ENCODE measurements at places on chromosomes 3 and 15.

DNA sequence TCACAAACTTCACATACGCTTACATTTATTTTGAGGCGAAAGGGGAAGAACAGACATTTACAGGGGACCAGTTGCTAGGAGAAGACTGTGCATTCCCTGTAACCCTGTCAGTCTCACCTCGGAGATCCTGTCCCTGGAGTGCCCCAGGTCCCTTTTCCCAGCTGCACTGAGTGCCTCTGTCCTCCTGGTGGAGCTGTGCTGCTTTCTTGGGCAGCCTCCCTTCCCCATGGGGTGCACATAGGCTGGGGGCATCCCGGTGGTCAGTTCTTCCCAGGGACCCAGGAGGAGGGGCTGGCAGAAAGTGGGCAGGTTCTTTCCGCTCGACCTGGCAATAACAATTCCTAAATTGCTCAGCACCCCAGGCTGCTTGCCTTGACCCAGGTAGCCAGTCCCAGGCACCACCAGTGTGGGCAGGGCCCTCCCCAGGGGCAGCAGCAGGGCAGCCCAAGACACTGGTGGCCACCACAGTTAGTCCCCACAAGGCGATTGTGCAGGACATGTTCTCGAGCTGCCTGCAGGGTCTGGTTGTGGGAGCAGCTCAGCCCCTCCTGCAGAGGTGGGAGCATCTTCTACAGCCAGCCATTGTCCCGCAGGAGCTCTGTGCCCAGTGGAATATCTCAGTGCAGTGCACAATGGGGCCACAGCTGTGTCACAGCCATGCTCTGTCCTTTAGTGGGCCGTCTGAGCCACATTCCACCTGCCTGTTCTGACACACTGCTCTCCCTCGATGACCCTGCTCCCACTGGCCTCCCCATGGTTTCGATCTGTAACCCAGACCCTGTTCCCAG, 36.3 kb downstream of the APBA2 start:
- DNase-seq = no peak

DNA sequence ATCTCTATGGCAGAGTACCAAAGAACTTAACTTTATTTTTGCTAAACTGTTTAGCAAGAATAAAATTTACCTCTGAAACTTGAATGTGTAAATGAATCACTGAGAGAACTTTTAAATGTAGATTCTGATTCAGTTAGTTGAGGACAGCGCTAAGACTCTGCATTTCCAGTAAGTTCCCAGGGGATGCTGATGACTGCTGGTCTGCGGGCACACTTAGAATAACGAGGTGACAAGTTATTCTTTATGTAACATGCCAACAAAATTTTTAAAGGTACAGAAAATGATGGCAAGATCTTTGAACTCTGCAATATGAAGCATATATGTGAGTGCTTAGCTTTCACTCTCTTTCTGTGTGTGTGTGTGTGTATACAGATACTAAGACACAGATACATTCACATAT, 56.4 kb downstream of the TGFBR2 start:
- DNase-seq = no peak

DNA sequence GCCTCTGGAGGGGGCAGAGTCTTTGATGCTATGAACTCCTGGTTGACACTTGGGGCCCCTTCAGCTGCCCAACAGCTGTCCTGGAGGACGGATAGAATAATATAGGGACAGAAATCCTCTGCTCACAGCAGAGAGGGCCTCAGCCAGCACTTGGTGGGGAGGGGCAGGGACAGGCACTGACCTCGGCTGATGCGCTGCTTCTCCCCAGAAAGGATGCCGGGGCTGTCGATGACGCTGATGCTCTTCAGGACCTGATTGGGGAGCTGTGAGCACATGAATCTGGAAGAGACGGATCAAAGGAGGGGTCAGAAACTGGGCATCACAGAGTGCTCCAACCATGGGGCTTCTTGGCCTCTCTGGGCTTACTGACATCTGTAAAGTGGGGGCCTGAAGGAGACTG, 29.5 kb downstream of the EHD4 start:
- no peak for DNase-seq

- no peak for DNase-seq
Measured at GRCh38 chr15:70491641-70492040, 271.7 kb downstream of the UACA start.

- peak; percentile 5 for DNase-seq
Measured at GRCh38 chr15:51681303-51681963, at the start of gene SCG3. TSS of gene SCG3 (plus strand) at chr15:51681503. CDS start at chr15:51681756, 253 bp downstream.

DNA sequence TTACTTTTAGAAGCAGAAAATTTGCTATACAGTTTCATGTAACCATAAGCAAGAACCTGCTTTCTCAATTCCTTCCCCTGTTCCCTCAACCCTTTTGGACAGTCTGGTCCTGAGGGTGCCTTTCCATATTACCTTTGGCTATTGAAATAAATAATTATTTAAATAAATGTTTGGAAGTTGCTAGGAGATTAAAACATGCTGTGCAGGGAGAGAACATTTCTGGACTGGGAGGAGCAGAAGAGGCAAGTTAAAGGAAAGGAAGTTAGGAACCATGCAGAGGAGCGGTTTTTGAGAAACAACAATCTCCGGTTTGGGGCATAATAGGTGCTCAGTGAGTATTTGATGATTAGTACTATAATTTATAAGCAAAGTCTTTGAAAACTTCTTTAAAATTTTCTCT, 41.8 kb downstream of the ZNF609 start:
- no peak for DNase-seq

- no peak for DNase-seq
Measured at GRCh38 chr3:195709676-195710085, 11.1 kb upstream of the MUC20 start.

GRCh38 chr3:99645277-99646106, 7.1 kb downstream of the COL8A1 start:
- no peak for DNase-seq

GRCh38 chr3:58591517-58592510, 14.6 kb upstream of the FAM107A start:
- DNase-seq = no peak

GRCh38 chr3:188303286-188303799, 149.4 kb downstream of the LPP start:
- DNase-seq = no peak

DNA sequence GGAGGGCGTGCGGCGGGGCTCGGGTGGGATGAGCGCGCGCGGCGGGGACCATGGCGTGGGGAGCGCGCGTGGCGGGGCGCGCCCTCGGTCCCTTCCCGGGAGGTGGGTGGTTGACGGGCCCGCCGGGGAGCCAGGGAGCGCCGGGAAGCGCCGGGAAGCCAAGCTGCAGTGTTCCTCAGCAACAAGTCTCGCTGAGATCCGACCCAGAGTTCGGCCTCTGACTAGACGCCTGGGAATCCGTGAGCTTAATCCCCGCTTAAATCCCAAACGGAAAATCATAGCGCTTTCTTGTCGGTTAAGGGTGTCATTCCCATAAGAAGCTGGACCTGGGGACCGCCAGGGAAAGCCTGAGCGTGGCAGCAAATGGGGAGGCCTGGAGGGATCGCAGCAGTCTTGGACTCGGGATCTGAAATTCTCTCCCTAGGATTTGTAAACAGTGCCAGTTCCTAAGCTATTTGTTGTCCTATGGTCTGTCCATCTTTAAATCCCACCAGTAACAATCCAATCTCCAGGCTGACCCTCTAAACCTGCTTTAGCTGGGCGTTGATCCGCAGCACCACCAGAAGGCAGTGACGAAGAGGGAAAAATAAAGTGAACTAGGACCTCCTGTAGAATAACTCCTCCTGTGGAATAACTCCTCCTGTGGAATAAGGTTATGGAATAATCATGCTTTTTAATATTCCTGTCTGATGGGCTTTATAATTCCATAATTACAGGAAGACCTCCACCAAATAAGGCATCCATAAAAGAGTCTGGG, 570 bp upstream of the NEDD4 start:
- DNase-seq = no peak

DNA sequence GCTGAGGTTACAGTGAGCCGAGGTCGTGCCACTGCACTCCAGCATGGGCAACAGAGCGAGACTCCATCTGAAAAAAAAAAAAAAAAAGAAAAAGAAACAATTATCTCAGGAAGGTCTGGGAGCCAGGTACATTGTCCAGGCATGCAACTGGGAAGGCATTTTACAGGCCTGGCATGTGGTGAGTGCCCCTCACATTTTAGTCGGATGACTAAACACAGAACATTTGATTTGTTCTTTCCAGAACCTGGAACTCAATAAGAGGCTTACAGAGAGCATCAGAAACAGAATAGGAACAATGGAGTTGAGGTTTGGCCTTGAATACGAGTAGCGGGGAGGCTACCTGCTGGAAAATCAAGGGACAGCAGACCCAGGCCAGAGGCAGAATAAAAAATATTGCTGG, 33.7 kb upstream of the IGF1R start:
- no peak for DNase-seq

DNA sequence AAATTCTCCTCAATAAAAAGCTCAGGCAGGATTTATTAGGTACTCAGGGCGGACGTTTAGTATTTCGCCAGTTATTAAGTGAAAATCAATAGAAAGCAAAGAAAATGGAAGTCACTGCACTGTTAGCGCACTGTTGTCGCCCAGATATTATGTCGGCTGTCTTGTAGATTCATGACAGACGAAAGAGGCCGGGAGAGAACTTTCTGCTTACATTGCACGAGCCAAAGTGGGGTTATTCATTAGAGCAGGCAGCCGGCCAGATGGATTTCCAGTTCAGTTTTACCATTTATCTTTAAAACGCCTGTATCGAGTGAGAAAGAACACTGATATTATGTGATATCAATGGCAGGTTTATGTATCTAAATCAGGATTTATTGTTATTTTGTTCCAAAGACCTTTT, 866.0 kb upstream of the NR2F2 start:
- DNase-seq = no peak

GRCh38 chr3:193743702-193744047, 150.7 kb downstream of the OPA1 start:
- DNase-seq = no peak

DNA sequence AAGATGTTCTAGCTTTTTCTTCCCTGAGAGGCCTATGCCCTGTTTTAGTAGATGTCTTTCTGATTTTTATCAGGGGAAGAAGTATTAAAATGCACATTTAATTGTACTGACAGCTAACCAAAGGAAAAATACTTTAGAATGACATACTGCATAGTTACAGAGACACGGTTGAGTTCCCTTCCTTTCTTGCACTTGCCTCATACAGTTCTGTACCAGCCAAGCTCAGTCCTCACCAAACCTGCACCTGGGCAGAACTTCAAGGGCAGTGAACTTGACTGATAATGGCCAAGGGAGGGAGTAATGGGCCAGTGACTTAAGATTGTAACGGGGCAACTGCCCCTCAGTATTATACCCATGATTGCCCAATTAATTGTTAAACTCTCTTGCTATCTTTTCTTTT, 34.1 kb upstream of the RASGRP1 start:
- DNase-seq = no peak

DNA sequence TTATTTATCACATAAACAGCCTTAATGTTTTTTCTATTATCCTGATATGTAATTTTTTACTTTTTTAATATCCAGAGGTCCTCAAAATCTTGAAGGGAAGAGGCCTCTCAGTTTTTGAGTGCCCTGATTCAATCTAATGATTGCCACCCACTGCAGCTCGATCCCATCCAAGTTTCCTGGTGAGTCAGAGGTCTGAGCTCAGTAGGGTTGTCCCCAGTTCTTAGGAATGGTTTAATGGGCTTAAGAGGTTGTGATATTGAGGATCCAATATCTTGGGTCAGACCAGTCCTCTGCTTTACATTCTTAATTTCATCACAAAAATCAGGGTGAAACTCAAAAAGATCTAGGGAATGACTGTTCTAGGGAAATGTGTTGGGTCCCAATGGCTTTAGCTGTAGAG, 238.5 kb downstream of the NSUN3 start:
- no peak for DNase-seq

Data from esophagus squamous epithelium (tissue), 5 donors.